ENCODE measurements at places on chromosomes 2 and 18. TPM values are rescaled to one million over a fixed set of nuclear protein-coding genes. Genes with fewer than 3 reads are reported as not detected.

- DNase-seq = no peak
These were observed 43.9 kb downstream of the BAZ2B start for GRCh38 chr2:159572459-159572858.

DNA sequence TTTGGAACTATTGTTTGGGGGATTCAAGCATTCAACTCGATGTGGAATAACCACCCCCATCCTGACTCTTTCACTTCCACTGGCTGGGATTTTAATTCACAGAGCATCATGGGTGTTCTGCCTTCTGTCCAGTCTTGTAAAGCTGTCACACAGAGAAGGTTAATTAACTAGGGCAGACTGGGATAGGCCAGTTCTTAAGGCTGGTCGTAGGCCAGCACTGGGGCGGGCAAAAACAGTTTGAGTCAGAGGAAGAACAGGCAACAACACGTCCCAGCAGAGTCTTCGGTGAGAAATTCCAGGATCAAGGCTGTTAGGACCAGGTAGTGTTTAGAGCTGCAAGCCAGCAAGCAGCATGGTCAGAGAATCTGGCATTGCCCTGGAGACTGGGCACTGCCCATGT lies 4.0 kb upstream of the RNF152 start:
- no peak for DNase-seq

GRCh38 chr2:238945433-238946150 lies 97.7 kb downstream of the TWIST2 start:
- DNase-seq = no peak

DNA sequence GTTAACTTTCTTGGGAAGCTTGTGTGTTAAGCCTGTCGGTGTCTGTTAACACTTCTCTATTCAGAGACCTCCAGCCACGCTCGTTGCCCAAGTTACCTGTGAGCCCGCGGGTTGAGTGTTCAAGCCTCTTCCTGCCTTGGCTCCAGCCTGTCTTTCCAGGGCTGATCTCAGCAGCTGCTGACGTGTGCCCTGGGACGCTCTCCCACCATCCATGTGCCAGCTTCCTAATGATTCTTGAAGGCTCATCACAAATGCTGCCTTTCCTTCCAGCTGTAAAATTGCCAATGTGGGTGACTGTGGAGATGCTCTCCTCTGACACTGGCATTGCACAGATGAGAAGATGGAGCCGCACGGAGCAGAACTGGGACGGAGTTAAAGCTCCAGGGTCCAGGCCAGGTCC lies 6.1 kb downstream of the RNF144A start:
- no peak for DNase-seq

DNA sequence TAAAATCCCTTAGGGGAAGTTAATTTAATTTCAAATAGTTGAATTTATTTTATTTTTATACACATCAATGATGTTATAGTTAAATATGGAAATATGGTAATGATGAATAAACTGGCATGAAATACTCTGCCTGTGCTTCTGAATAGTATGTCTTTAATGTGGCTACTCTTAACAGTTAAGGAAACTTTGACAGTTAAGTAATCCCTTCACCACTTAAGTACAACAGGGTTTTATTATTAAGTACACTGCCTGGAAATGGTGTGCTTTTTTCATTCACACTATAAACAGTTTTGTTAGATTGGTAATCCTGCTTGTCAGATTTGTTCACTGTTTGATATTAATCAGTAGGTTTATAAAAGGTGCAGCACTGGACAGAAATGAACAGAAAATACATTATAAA lies 412.0 kb upstream of the ZEB2 start:
- no peak for DNase-seq

DNA sequence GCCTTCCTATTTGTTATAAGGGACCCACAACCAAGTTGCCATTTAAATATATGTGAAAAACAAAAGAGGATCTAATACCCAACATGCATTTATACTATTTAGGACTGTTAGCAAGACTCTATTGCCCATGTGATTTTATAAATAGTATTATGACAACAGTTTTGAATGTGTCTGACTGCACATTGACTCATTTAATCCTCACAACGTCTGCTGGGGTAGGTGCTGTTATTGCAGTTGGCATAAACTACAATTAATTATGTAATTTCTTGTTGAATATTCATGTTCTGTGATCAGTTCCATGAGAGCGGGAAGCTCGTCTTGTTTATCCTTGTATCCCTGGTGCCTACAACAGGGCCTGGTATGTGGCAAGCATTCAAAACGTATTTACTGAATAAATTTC lies 53.7 kb downstream of the SH2D6 start:
- no peak for DNase-seq

Gene SCYGR7
- not detected for total RNA-seq
